ENCODE measurements at places on chromosomes 3 and 15. TPM values are rescaled to one million over a fixed set of nuclear protein-coding genes. Genes with fewer than 3 reads are reported as not detected.
A peak's percentile ranks its signal among the peaks of the same experiment; 100 is the strongest.

Gene MESP2
- total RNA-seq, result not detected

Gene CEP19
- total RNA-seq, result 5.6 TPM

Gene ADAMTS9
- not detected for total RNA-seq

Gene CLRN1
- not detected for total RNA-seq

DNA sequence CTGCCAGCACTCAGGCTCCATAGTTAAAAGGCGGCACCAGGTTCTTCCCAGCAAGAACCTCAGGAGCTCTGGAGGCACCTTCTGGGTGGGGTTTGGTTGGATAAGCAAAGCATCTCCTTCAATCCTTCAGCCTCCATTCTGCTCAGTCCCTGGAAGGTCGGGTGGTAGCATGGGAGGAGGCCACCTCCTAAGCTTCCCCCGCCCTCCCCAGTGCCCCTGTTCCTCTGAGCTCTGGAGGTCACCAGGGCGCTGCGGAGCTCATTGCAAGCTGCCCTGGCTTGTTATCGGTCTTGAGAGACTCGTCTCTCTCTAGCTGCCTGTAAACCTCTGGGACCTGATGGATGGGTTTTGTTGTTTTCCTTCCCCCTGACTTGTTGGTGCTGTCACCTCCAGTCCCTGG is 124.8 kb downstream of the RPLP1 start:
- no peak overlapping the region for H3K4me3 ChIP-seq
- no peak overlapping the region for H3K27ac ChIP-seq
- H3K27me3 ChIP-seq, result no peaks in the 10 kb centered on the region
- H3K4me1 ChIP-seq, result peaks cover 24% of the 10 kb centered on the region

DNA sequence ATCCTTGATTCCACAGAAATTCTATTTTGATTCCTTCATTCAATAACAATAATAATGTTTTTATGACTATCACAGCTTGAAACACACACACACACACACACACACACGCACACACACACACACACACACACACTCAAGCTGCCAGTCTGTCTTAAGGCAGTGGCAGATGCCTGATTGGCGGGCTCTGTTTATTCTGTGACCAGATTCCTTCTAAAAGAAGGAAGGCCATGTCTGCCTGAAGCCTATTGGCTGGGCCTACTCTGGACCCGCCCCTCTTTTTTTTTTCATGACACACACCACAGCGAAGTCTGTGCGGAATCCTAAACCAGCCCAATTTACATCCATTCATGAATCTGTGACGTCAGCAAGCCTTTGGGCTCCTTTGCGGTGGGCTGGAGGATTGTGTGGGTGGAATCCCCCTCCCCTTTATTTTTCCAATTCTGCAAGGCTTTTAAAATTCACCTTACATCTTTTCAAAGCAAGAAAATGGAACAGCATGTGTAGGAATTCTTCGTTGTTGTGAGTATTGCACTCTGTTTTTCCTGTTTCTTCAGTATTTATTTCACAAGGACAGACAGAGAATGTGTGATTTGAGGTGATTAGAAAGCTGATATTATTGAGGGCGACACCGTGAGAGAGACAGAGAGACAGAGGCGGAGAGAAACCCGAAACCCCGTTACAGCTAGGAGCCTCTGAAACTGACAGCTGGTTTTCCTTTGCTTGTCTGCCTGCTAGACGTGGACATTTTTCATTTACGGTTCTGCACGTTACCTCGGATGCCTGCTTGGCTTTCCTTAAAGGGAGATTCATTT is at the start of gene MAP3K13:
Gene MAP3K13, plus strand, starts transcription at position 287 of the 812 bp plus-strand sequence. CDS start 65,446 bp downstream, outside the sequence.
- H3K4me1 ChIP-seq, result peaks cover 14% of the 10 kb centered on the region
- H3K4me3 ChIP-seq, result peak within 1 kb of the TSS; percentile 84
- H3K27ac ChIP-seq, result peak within 1 kb of the TSS; percentile 73
- no peaks in the 10 kb centered on the region for H3K36me3 ChIP-seq

- H3K27me3 ChIP-seq, result no peaks in the 10 kb centered on the region
- peaks cover 74% of the 10 kb centered on the region for H3K4me1 ChIP-seq
- peaks cover 77% of the 10 kb centered on the region for H3K36me3 ChIP-seq
- H3K27ac ChIP-seq, result peak overlapping the region; percentile 90
- no peak overlapping the region for H3K4me3 ChIP-seq
- DNase-seq, result no peak
Measured at GRCh38 chr3:4736284-4736861, 242.9 kb upstream of the BHLHE40 start.
